ENCODE measurements at places on chromosomes 7 and 10.

DNA sequence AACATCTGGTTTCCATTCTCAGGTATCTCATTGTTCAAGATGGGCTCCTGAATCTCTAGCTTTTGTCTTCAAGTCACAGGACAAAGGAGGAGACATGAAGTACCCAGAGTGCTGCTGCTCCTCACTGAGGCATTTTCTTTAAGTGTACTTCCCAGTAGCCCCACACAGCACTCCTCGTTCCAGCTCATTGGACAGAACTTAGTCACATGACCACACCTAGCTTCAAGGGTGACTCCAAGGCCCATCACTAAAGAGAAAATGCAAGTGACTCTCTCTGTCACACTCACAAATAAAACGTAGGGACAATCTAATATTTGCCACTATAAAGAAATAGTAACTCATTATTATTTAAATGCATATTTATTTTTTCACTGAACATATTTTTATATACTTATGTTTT is 58.3 kb upstream of the NEUROD6 start:
- no peak for DNase-seq

DNA sequence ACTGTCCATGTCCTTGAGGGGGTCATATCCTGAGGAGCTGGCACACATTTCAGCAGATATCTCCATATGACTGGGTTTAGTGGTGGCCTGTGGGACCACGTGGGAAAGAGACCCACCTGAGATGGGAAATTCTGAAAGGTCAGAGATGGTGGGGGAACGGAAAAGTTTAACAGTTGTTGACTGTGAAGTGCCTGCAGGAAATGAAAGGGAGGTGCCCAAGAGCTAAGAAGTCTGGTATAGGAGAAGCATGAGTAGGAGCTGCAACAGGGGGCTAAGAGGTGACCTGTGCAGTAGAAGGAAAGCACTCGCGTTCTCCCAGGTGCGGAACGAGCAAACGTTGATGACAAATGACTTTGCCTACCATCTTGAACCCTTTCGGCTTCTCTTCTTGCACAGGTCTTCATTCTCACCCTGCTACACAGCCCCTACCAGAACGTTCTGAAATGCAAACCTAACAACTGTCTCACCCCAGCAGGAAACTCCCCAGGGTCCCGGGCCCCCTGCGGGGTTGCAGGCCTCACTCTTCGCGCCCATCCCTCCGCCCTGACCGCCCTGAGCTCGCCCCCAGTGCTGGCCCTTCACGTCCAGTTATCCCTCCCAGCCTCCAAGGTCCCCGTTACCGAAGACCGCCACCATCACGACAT is 9.8 kb upstream of the FXYD4 start:
- DNase-seq: no peak

DNA sequence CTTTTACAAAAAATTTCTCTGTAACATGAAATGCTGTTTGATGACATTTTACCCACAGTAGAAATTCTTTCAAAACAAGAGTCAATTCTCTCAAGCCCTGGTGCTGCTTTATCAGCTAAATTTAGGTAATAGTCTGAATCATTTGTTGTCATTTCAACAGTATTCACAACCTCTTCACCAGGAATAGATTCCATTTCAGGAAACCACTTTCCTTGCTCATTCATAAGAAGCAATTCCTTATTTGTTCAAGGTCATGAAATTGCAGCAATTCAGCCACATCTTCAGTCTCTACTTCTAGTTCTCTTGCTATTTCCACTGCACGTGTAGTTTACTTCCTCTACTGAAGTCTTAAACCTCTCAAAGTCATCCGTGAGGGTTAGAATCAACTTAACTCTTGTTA is 14.1 kb downstream of the STAG3 start:
- no peak for DNase-seq

DNA sequence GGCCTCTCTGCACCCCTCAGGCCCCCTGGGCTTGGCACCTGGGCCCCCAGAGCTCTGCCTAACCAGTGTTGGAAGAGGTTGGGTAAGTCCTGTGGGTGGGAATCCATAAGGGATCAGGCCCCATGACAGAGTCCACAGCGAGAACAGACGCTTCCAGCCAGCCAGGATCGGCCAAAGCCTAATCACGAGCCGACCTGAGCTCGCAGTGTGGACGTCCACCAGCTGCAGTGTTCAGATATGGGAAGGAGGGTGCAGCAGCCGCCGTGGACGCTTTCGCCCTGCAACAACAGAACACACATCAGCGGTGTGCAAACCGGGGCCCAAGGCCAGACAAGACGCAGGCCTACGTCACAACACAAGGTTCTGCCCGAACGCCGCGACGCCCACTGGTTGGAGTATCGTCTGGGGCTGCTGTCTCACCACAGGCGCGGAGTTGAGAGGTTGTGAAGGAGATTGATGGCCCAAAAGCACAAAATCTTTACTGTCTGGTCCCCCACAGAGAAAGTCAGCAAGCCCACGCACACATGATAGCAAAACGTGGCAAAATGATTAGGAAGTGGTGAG is 102.1 kb downstream of the FOXL3 start:
- DNase-seq: no peak

- DNase-seq: no peak
Observed at GRCh38 chr10:21100190-21100589, 203.1 kb upstream of the NEBL start.

GRCh38 chr7:149281508-149282330 is 19.7 kb downstream of the ZNF783 start:
- DNase-seq: no peak

DNA sequence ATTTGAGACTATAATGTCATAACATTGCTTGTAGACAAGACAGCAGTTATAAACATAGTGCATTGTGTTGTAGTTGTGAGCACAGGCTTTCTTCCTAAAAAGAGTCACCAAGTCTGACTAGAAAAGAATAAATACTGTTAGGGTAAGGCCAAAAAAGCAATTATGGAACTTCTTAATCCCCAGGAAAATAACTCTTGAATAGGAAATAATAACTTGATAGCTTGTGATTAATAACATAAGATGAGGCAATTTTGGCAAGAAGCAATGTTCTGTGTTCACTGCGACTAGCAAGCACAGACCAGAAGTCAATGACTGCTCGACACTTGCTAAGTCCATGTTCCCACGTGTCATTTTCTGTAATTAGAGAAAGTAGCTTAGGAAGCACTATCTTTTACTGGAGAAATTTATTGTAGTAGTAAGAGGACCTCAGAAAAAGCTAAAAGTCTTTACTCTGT is 97.1 kb downstream of the AGMO start:
- no peak for DNase-seq

DNA sequence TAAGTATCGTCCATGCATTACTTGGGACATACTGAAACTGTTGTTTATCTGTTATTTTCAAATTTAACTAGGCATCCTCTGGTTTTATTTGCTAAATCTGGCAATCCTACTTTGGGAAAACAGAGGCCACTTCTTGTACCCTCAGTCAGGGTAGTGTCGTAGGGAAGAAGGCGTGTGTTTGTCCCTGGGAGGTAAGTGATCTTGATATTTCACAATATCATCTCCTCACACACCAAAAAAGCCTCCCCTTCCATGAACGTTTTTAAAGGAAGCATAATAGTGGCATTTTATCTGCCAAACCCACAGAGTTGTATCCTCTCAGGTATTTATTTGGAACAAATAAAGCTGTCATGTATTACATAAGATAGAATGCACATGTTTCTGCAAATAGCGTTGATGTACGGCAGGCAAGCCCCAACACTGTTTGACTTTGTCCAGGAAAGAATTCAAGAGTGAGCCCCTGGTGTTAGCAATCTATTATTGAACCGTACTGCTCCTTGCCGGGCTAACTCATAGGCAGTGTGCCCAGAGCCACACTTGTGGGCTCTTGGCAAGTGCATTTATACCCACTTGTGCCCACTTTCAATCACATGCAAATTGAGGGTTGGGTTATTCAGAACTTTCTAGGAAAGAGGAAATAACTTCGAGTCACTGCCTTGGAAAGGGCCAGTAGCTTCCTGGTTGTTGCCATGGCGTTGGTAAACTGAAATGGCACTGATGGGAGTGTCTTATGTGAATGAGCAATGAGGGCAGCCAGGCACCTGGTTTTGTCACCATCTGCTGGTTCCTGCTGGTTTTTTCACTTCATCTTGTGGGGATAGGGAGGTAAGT is 266.0 kb downstream of the USP6NL start:
- no peak for DNase-seq

DNA sequence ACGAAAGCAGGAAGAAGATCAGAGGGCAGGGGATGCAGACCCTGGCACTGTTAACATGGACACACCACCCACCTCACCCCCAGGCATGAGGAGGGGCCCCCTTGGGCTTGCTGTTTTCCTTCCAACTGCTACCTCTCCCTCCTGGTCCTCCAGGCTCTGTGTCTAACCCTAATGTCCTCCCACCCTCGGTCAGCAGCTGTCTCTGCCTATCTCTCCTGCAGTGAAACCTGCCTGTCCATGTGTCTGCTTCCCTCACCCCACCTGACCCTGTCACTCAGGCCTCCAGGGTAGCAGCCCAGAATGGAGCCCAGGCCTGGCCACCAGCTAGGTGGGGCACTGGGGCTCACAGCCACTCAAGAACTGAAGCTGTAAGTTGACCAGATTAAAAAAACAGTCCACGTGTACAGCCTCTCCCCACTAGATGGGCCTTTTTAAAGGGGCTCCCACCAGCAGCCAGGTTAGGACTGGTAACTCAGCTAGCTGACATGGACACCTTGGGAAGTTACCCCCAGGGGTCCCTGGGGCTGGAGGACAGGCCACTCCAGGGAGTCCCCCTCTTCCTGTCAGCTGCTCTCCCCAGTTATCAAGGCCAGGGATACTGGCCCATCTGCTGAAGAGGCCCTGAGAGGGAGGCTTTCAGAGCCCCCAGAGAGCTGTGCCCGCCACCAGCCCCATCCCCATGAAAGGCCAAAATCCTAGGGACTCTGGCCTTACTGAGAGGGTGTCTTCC is 1.5 kb downstream of the SMARCD3 start:
- no peak for DNase-seq

- no peak for DNase-seq
Observed at GRCh38 chr10:126972635-126973414, 67.6 kb downstream of the DOCK1 start.

- DNase-seq: no peak
Observed at GRCh38 chr10:85665681-85666080, 700.9 kb downstream of the GRID1 start.

DNA sequence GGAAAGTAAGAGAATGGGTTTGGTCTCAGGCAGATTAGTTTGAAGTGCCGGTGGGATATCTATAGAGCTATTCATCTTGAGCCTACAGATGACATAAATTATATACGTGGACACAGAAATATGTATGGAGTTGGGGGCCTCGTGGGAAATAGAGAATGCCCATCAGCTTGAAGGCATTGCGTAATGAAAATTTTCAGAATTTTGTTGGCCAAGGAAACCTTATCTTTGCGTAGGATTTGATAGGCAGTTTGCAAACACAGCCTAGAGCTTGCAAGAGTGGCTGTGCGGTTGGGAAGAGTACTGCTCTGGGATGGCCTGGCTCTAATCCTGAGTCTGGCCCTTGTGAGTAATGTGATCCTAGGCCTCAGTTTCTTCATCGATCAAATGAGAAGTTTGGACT is 32.3 kb downstream of the MCM10 start:
- DNase-seq: no peak

DNA sequence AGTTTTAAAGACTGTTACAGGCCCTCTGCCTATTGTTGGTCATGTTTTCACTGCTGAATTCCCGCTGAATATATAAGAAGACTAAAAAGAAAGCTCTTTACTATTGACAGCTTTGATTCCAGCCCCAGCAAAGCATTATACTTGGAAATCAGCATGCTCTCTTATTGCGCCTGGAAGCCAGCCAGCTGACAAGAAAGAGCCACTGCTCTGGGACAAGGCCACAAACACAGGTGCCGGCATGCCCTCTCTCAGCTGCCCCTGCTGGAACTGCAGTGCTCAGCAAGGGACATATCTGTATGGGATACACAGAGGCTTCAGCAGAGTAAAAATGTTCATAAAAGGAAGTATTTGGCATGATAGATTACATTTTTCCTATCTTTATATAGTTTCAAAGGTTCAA is 523.9 kb downstream of the ADRA2A start:
- DNase-seq: no peak

Data from stimulated activated CD8-positive, alpha-beta memory T cell treated with anti-CD3 and anti-CD28 coated beads, Interleukin-4, amount 100 ng/mL, for 1 hour (primary cell).